KG1 (cell line): ENCODE measurements at places on chromosomes 6 and 20.

- DNase-seq = no peak
Measured at GRCh38 chr6:161549977-161550655, 276.3 kb upstream of the AGPAT4 start.

DNA sequence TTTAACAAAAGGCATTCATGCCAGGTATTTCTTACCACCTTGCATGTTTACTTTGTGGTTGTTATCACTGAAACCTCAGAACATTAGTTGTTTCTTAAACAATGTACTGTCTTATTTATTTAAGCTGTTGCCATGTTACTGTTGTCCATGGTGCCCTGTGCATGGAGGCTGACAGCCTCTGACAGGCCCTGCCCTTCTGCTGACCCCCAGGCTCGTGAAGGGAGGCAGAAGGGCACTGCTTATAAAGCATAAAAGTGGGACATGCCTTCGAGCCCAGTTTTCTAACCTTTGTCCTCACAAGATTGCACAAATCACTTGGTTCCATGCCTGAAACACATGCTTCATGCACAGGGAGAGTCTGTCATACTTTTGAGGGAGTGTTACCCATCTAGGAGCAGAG is 46.7 kb upstream of the CLIC5 start:
- DNase-seq = no peak

DNA sequence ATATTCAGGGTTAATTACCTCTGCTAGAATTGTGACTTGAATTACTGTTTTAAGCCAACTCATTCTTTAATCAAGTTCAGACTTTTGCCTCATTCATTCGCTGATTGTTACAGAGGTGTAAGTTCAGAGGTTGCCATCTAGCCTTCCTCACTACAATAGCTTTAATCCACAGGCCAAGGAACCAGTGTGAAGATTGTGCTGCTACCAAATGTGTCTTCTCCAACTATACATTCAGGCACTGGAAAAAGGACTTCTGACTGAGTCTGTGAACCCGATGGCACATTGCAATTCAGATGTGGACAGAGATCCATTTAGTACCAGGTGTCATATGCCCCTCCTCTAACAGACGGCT is 111.2 kb upstream of the ADGRF1 start:
- no peak for DNase-seq

DNA sequence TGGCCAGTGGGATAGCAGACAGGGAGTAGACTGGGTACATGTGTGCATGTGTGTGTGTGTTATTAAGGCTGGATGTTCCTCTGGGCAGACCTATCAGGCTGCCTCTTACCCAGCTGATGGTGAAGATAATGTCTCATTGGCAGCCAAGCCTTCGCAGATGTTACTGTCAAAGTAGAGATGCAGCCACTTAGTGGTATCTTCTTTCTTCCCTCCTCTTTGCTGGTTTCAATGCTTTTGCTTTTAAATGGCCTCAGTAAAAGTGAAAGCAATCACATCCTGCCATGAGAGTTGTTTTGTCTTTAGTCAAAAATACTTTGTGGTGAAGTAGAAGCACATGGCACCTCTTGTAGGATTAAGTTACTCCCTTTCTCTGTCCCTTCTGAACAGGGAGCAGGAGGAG is 57.5 kb downstream of the SNRNP48 start:
- DNase-seq = no peak

DNA sequence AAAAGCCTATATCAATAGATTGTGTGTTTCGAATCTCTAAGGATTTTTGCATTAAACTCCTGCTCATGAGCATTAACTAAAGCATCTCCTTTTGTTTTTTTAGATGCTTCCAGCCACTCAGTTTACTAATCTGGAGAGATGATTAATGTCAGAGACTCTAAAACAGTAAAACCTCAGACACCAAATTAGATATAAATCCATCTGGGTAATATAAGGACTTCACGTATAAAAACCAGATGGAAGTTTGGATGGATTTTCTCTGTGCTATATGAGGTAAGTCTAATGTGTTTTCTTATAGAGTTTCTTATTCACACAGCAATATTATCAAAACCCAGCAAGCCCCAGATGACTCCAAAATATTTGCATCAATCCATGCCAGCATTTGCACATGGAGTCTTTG is 137.2 kb downstream of the SYNE1 start:
- DNase-seq = no peak

GRCh38 chr6:140017470-140017869 is 643.0 kb upstream of the CITED2 start:
- no peak for DNase-seq

GRCh38 chr6:157203764-157204163 is 119.6 kb downstream of the TMEM242 start:
- DNase-seq = no peak

GRCh38 chr20:57458400-57459160 is 66.4 kb downstream of the CTCFL start:
- no peak for DNase-seq

DNA sequence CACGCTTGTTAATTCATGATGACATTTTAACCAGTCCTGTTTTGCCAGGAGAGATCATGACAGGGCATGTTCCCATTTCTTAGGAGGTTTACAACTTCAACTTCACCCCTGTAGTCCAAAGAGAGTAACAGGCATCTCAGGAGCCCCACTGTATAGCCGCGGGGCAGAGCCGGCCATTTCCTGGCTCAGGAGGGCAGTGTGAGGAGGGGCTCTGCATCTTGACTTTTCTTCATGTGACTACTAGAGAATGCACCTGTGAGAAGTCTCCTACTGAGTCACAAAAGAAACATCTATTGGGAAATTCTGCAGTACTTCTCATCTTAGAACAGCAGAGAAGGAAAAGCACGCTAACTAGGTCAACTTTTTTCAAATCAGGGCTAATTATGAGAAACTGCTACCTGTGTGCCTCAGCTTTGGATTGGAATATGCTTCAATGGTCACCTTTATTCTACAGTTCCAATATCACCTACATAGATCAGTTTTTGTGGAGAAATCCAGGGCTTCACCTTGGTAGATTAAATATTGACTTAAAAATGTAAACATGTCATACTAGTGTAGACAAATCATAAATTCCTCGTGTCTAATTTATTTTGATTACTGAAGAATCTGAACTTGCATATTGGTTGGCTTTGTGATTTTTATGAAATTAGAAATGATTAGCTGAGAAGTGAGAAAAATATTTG is 28.6 kb upstream of the SIM1 start:
- no peak for DNase-seq

DNA sequence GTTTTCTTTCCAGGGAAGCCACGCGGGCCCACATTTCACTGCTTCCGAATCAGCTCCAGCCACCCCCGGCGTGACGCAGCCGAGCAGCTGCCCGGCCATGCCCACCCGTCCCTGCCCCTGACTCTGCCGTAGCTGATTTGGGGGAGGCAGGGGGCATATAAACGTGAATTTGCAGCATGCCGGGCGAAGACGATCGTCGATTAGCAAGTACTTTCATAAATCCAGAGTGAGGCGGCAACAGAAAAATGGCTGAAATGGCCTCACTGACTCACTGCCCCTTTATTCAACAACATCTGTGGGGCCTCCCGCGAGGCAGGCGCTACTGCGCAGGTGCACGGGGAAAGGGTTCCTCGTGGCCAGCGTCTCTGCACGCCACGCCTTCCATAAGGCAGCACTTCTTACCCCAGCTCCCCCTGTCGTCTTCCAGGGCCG is 118.0 kb downstream of the DLL1 start:
- DNase-seq = no peak

GRCh38 chr20:21391972-21392352 is 5.4 kb downstream of the NKX2-4 start:
- no peak for DNase-seq

- DNase-seq = no peak
Measured at GRCh38 chr20:34744847-34745246, 40.7 kb downstream of the TP53INP2 start.

DNA sequence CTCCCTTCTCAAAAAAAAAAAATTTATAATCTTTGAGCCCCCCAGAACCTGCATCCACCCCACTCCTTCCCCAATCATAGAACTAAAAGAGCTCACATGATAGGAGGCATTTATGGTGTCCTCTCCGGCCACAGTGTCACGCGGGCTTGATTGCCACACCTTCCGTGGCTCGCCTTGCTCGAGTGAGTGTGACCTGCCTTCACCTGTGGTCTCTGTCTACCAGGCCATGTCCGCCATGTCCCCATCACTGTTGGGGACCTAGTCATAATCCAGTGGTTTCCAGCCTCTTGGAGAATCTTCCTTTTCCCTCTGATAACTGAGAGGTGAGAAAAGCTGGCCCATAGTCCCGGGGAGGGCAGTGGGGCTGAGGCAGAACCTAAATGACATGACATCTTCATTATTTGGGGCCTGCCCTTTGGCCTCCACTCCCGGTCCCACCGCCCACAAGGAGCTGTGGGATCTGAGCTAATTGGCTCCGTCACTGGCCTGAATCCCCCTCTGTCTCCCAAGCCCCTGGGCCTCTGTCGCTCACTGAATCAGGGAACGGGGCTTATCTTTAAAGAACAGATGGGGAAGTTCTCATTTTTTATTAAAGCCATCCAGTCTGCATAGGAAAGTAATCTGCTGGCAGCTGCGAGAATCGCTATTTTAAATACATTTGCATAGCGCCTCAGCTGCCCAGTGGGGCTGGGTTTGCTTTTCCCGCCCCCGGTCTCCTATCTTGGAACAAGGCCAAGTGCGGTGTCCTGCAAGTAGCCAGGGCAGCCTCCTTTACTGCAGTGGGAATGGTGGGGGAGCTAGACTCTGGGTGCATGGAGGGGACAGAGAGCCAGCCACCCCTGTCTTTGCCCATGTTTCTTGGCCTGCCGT is 197.6 kb upstream of the PMEPA1 start:
- DNase-seq = no peak

GRCh38 chr6:90595854-90596253 is 9.0 kb upstream of the MAP3K7 start:
- no peak for DNase-seq

- DNase-seq = peak; percentile 19
Measured at GRCh38 chr6:75934643-75935472, 137.6 kb downstream of the IMPG1 start.

DNA sequence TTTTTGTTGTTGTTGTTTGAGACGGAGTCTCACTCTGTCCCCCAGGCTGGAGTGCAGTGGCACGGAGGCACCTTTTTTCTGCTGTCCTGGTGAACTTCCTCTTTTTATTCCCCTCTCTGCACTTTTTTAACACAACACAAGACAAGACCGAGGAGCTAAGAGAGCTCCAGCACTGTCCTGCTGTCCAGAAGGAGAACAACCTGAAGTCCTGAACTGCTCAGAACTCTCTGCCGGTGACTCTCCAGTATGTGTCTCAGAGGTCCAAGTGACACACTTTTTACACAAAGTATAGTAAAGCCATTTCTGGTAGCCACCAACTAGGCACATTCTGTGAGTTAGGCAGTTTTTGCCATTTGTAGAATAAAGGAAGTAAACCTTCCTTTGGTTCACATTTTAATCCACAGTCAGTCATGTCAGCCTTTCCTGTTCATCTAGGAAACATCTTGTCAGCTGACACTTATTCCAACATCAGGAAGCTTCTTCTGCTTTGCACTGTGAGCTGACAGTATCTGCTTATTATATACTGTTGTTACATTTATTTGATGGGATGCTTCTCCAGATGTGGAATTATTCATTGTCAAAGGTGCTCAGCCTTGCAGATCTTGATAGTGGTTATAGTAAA is 28.1 kb upstream of the TXNDC5 start:
- peak; percentile 37 for DNase-seq

GRCh38 chr6:9766240-9766915 is 648.5 kb downstream of the TFAP2A start:
- DNase-seq = no peak

GRCh38 chr6:111297776-111298175 is 185.2 kb downstream of the REV3L start:
- no peak for DNase-seq

DNA sequence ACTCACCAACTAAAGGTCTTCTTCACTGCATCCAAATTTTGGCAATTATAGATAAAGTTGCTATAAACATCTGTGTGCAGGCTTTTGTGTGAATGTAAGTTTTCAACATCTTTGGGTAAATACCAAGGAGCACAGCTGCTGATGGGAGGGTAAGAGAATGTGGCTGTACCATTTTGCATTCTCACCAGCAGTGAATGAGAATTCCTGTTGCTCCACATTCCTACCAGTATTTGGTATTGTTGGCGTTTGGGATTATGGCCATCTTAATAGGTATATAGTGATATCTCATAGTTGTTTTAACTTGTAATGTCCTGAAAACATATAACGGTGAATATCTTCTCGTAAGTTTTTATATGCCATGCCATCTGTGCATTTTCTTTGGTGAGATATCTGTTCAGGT is 69.3 kb downstream of the ILRUN start:
- DNase-seq = no peak

DNA sequence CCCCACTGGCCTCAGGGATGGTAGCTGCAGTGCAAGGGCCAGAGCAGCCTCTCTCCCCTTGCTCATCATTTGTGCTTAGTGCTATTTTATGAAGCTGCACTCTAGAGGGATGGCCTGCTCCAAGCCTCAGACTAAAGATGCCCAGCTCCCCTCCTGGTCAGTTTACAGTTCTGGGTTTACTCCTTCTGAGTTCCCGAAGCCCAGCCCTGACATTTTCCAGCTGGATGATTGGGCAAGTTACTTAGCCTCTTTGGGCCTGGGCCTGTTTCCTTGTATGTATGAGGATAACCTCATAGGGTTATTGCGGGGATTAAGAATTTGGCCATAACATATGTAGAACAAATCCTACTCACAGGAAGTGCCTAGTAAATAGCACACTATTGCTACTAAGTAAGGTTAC is 31.8 kb upstream of the EMILIN3 start:
- DNase-seq = no peak

DNA sequence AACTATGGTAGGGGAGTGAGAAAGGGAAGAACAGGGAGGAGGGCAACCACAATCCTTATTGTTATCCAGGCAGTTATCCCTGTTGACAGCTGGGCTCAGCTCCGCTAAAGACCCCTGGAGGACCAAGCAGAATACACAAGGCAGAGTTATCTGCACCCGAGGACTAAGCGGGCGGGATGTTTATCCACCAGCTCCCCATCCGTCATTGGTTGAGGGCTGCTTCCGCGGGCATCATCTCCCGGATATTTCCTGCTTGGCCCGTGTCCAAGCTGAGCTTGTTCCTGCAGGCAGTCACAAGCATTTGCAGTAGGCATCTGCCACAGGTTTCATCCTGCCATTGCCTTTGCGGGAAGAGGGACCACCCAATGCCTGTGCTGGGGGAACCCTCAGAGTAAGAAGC is 102.1 kb downstream of the DLGAP4 start:
- DNase-seq = no peak

- DNase-seq = no peak
Measured at GRCh38 chr6:150142670-150143515, at the start of gene PPP1R14C. Gene PPP1R14C (plus strand): TSS chr6:150143044. CDS start chr6:150143193, 149 bp downstream.

- DNase-seq = no peak
Measured at GRCh38 chr6:42025066-42025844, 25.1 kb upstream of the TAF8 start.
